Thyroid gland (tissue), 4 donors: ENCODE measurements at places on chromosomes 5 and 9. TPM values are rescaled to one million over a fixed set of nuclear protein-coding genes. Genes with fewer than 3 reads are reported as not detected.

DNA sequence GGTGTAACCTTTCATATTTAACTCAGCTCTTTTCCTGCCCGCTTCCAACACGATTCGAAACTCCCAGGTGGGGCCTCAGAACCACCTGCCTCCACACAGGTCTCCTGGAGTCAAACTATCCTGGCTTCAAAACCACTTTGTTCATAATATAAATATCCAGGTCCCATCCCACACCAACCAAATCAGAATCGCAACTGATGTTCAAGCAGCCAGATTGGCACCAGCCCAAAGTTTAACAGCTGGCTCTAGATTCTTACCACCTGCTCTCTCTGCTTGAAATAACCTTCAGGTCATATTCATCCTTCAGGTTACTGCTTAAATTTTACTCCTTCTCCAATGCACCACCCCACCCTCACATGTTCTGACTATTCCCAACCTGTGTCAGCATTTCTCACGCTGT lies 231.4 kb upstream of the TRPM3 start:
- no peak for DNase-seq

- peak; percentile 64 for DNase-seq
These were observed 17.7 kb downstream of the RALGDS start for GRCh38 chr9:133103183-133103986.

DNA sequence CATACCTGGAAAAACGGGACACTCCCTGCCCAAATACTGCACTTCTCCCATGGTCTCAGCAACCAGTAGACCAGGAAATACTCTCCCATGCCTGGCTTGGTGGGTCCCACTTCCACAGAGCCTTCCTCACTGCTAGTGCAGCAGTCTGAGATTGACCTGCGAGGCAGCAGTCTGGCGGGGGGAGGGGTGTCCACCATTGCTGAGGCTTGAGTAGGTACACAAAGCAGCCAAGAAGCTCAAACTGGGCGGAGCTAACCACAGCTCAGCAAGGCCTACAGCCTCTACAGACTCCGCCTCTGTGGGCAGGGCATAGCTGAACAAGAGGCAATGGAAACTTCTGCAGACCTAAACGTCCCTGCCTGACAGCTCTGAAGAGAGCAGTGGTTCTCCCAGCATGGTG lies 191.5 kb upstream of the FTMT start:
- no peak for DNase-seq

The SURF2 gene
- 34.0 TPM for total RNA-seq

The DNM1 gene
- 4.7 TPM for total RNA-seq
